ENCODE measurements at places on chromosomes 1 and 21. TPM values are rescaled to one million over a fixed set of nuclear protein-coding genes. Genes with fewer than 3 reads are reported as not detected.

DNA sequence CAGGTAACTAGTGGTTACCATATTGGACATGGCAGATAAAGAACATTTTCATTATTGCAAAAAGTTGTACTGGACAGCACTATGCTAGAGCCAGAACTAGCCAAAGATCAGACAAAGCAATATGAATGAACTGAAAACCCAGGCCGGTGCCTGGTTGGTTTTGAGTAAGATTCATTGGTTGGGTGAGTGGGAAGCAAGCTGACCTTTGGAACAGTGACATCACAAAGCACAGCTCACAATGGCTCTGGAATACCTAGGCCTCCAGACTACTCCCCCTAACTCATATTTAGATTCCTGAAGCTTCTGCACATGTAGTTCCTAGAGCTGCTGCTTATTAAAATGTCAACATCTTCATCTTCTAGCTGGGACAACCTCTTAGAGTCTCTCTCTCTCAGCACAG lies at the start of gene TMCO2:
TMCO2 (plus strand) TSS at position 283 of the 400 bp plus-strand sequence; CDS start at position 340, 57 bp downstream.
- DNase-seq = no peak

DNA sequence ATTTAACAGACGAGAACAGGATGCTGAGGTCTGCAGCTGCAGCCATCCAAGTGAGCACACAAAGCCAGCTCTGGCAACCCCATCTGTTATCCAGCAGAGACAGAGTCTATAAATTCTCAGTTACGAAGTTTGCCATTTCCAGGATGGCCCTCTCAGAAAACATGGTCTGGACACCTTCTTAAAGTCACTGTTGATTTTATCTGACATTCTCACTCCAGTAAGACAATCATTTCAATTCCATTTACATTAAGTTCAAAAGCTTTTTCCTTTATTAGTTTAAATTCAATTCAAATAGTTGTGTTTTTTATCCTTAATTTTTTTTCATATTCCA lies 125.5 kb downstream of the DMRTB1 start:
- no peak for DNase-seq

- peak; percentile 52 for DNase-seq
These were observed 51.9 kb downstream of the AGPAT3 start for GRCh38 chr21:43916691-43917514.

The MAP1LC3C gene
- not detected for total RNA-seq

- DNase-seq = no peak
These were observed 14.0 kb downstream of the SLC66A1 start for GRCh38 chr1:19325958-19326747.

The BATF3 gene
- 54.2 TPM for total RNA-seq

- DNase-seq = no peak
These were observed 44.1 kb upstream of the ARHGEF16 start for GRCh38 chr1:3410142-3410925.

DNA sequence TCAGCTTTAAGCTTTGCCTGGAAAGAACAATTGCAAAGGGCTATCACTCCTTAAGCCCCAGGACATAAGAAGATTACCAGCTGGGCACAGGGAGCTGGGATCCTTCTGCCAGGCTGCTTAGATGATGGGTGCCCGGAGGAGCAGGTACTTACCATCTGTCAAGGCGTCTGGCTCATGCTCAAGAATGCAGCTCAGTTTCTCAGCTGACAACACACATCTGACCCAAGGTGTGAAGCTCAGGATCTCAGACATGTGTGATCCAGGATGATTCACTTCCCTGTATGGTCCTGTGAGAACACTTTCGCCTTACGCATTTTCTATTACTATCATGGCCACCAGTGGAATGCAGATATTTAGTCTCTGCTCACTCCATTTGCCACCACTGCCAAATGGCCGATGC lies 14.7 kb upstream of the DISC1 start:
- DNase-seq = no peak

The PLEKHN1 gene
- 1.6 TPM for total RNA-seq

DNA sequence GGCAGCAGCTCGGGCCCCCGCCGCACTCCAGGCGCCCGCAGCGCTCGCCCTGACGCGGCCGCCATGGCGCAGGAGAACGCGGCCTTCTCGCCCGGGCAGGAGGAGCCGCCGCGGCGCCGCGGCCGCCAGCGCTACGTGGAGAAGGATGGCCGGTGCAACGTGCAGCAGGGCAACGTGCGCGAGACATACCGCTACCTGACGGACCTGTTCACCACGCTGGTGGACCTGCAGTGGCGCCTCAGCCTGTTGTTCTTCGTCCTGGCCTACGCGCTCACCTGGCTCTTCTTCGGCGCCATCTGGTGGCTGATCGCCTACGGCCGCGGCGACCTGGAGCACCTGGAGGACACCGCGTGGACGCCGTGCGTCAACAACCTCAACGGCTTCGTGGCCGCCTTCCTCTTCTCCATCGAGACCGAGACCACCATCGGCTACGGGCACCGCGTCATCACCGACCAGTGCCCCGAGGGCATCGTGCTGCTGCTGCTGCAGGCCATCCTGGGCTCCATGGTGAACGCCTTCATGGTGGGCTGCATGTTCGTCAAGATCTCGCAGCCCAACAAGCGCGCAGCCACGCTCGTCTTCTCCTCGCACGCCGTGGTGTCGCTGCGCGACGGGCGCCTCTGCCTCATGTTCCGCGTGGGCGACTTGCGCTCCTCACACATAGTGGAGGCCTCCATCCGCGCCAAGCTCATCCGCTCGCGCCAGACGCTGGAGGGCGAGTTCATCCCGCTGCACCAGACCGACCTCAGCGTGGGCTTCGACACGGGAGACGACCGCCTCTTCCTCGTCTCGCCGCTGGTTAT lies 2.8 kb downstream of the KCNJ9 start:
- peak; percentile 74 for DNase-seq

The LCE1F gene
- not detected for total RNA-seq

The TMEM35B gene
- 14.9 TPM for total RNA-seq

All from activated T-cell treated with anti-CD3 and anti-CD28 coated beads, Interleukin-2, amount 50 U/mL, for 4 hours (primary cell).